ENCODE measurements at places on chromosomes 11 and 22.
A peak's percentile ranks its signal among the peaks of the same experiment; 100 is the strongest.

DNA sequence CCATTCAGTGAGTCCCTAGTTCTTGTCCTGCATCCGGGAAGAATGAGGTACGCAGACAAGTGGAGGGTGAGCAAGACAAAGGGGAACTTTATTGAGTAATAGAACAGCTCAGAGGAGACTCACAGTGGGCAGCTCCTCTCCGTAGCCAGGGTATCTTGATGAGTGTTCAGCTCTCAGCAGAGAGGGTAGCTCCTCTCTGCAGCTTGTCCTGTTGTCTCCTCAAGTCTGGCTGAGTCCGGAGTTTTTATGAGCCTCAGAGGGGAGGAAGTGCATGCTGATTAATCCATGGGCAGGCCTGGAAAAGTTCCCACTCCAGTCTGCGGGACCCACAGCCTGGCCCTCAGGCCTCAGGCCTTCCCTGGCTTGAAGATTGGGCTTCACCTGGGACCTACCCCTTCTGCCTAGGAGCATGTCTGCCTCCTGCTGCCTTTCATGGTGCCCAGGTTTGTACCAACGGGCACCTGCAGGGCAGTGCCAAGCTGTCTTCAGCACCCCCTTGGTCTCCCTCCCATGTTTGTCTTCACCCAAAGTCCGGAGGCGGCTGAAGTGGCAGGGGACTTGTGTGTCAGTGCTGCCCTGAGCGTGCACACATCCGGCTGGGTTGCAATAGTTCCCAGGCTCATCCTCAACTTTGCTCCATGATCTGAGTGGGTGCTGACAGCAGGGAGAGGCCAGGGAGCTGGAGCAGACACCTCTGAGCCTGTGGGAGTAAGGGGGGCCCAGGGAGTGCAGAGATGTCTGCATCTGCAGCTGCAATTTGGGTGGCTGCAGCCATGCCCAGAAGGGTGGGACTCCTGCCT lies 134.2 kb downstream of the LDLRAD3 start:
- no peak for DNase-seq

GRCh38 chr22:34880662-34881061 lies 185.3 kb upstream of the ISX start:
- no peak for DNase-seq

GRCh38 chr11:2577031-2577990 lies 122.5 kb downstream of the KCNQ1OT1 start:
- no peak for DNase-seq

- DNase-seq: no peak
Measured at GRCh38 chr11:70637949-70638583, 239.7 kb downstream of the CTTN start.

- DNase-seq: no peak
Measured at GRCh38 chr11:78699609-78700135, 125.0 kb upstream of the NARS2 start.

DNA sequence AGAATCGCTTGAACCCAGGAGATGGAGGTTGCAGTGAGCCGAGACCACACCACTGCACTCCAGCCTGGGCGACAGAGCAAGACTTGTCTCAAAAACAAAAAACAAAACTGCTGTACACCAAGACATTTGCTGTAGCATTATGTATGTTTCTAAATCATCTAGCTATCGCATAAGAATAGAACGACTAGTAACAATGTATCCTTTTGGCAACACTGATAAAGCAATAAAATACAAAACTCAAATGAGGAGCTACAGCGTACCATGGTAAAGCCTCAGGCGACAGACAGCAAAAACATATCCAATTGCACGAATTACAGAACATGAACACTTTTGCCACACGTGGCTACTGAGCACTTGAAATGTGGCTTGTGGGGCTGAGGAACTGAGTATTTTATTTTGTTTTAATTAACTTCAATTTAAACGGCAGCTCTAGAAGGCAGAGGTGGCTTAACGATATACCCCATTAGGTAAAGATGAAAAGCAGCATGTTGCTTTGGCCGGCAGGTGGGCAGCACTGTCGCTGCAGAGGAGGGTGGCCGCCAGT lies 2.3 kb downstream of the TUBGCP6 start:
- no peak for DNase-seq

- DNase-seq: no peak
Measured at GRCh38 chr11:1876361-1877063, 15.2 kb downstream of the PRR33 start.

DNA sequence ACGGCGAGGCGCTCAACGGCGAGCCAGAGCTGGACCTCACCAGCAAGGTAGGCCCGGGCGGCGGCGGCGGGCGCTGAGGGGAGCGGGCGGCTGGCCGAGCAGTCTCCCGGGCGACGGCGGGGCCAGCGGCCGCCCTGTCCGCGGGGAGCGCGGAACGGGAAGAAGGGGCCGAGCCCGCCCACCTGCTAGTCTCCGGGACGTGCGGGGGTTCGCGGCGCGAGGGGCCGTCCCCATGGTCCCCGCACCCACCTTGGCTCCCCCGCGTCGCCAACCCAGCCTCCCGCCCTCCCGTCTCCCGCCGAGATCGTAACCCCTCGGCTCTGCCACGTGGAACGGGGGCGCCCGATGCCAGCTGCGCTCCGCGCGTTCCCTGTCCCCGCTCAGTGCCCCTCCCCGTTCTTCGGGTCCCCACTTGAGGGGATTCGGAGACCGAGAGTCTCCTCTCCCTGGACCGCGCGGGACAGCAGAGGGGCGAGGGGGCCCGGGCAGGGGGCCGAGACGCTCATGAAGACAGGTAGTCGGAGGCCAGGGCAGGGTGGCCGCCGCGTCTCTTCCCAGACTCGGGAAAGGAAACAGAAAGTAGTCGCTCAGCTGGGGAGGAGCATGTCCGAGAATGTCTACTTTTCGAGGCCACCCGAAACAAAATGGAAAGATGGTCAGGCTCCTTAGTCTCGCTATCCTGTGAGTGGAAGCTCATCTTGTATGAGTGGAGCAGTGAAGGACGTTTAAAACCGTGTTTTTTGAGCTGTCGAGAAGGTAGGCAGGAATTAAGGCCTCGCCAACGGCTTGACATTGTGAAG lies 557 bp downstream of the GTPBP1 start:
- DNase-seq: no peak

GRCh38 chr11:78038697-78039313 lies 15.7 kb upstream of the KCTD14 start:
- no peak for DNase-seq

GRCh38 chr11:113862435-113862834 lies 12.9 kb downstream of the USP28 start:
- DNase-seq: no peak

GRCh38 chr11:116580799-116581198 lies 192.0 kb downstream of the BUD13 start:
- DNase-seq: no peak

DNA sequence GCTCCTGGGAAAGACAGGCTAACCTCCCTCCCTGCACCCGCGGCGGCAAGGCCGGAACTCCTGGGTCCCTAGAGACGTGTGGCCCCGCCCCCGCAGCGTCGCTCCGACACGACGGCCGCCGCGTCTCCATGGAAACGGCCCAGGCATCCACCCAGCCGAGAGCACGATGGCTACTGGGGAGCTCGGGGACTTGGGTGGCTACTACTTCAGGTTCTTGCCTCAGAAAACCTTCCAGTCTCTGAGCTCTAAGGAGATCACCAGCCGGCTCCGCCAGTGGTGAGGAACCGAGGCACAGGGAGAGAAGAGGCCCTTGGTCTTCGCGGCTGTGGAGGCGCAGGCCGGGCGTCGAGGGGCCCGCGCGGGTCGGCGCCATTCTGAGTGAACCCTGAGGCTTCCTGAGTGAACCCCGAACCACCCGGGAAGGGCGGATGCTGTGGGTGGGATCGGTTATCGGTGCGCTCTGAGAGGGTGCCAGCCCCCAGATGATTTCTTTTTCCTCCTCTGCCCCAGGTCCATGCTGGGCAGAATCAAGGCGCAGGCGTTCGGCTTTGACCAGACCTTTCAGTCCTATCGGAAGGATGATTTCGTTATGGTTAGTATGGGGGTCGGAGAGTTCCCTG lies at the start of gene CFAP300:
CFAP300 (plus strand) TSS at position 133 of the 620 bp plus-strand sequence; CDS start at position 167, 34 bp downstream.
- peak; percentile 6 for DNase-seq

DNA sequence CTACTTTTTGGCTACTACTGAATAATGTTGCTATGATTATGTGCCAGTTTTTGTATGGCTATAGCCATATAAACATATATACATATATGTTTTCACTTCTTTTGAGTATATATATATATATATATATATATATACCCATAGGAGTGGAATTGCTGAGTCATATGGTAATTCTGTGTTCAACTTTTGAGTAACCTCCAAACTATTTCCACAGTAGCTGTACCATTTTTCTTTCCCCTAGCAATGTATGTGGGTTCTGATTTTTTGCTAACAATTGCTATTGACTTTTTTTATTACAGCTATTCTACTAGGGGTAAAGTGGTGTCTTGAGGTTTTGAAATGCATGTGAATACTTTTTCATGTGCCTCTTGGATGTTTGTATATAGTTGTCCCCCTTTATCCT lies 30.4 kb downstream of the CBL start:
- no peak for DNase-seq

DNA sequence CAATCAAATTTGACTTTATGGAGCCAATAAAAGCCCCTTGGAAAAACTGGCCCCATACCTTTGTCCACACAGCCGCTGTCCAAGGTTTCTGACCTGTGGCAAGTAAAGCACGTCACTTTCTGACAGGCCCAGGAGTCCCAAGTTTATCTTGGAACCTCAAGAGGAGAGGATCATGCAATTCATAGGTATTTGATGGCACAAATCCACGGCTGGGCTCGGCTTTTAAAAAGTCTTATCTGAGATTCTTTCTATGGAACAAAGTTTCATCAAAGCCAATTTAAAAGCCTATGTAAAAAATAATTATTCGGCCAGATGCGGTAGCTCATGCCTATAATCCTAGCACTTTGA lies 13.6 kb downstream of the TMEM138 start:
- DNase-seq: no peak

DNA sequence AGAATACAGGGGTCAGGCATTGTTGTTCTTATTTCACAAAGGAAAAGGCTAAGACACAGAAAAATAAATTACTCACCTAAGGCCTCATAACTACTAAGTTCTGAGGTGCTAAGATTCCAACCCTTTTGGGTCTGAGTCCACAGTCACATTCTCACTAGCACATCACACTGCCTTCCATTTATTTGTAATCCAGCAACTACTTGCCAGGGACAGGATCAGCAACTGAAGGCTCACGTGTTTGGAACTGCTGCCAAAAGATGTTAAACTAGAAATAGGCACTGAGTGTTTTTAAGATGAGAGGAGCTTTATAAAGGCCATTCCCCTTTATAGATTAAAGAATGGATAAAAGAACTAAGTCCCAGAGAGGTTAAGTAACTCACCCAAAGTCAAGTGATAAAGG lies 58.0 kb downstream of the CADM1 start:
- no peak for DNase-seq

GRCh38 chr11:130340671-130341319 lies 26.1 kb upstream of the ZBTB44 start:
- no peak for DNase-seq

GRCh38 chr22:40023341-40023841 lies 28.6 kb downstream of the FAM83F start:
- DNase-seq: no peak

- no peak for DNase-seq
Measured at GRCh38 chr11:46673713-46674462, 26.5 kb downstream of the ARHGAP1 start.

DNA sequence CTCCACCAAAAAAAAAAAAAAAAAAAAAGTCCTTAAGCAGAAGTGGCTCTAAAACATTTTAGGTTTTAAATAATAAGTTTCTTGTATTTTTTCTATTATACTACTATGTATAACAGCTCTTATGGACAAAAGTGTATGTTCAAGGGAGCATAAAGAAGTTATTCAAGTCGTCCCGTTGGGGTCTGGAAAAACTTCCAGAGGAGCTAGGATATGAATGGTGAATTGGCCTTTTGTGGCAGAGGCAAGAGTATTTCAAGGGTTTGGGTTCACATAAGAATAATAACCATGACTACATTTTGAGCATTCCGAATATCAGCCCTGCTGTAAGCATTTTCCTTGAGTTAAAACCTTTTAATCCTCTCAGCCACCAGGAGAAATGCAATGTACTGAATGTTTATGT lies 50.6 kb upstream of the ARHGAP42 start:
- no peak for DNase-seq

DNA sequence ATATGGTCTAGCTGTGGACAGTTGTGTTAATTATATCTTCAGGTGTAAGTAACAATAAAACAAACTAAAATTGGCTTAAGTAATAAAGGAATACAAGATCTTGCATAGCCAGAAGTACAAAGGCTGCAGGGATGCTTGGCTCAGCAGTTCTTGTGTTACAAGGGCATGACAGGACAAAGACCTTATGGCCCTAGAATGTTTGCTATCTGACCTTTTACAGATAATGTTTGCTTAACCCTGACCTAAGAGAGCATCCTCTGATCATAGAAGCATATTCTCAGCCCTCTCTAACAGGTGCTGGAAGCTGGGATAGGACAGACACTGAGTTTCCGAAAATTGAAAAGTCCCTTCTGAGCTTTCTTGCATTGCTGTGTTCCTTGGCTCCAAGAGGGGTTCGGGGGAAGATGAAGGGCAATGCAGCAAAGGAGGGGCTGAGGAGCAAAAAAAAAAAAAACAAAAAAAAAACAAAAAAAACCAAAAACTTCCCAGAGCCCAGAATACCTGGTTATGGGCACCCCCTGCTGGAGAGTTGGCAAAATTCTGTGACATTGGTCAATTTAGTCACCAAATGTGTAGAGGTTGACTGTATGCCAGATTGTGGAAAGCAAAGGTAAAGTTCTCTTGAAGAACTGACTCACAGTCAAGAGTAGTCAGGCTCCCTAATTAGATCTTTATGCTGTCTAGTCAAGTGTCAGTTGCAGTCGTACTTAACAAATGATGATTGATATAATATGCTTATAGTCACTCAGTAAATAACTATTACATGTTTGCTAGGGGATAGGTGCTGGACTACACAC lies 10.4 kb upstream of the HIKESHI start:
- DNase-seq: peak; percentile 35

DNA sequence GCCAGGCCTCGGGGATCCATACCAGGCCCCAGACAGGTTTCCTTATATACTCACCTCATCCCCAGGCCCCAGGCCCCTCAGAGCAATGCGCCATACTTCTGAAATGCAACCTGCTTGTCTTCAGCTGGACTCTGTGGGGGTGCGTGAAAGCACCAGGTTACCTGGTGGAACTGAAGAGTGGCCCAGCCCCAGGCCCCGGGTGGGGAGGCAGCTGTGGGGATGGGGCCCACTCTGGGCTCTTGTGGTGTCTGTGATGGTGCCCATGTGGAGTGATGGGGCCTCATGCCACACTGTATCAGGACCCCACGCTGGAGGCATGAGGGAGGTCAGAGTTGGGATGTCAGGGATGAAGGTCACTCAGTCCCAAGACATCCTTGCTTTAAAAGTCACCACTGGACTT lies 999.0 kb downstream of the BRD1 start:
- DNase-seq: no peak

DNA sequence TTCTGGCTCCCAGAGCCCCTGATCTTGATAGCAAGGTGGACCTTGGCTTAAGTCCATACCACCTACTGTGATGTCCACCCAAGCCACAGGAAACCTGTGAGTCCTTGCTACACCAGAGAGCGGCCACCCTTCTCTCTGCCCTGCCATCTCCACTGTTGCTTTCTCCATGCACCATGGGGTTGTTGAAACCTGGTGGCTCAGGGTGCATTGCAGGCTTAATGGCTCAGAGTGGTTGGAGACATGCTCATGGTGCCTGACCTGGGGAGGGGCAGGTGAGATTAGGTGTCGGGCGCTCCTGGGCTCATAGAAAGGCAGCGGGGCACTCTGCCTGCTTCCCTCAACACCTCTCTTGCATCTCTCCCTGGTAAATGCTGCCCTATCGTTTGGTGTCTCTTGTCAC lies 25.0 kb upstream of the CACNG2 start:
- no peak for DNase-seq

- DNase-seq: no peak
Measured at GRCh38 chr11:69362315-69362714, 68.4 kb downstream of the MYEOV start.

- no peak for DNase-seq
Measured at GRCh38 chr11:18501629-18502028, 25.1 kb downstream of the TSG101 start.

GRCh38 chr11:65194564-65194963 lies 12.8 kb downstream of the CAPN1 start:
- DNase-seq: no peak
